CD4-positive, alpha-beta T cell treated with Interleukin-12 subunit alpha and Interleukin-12 subunit beta, for 1 hour (primary cell): ENCODE measurements at places on chromosomes 7 and 10.

DNA sequence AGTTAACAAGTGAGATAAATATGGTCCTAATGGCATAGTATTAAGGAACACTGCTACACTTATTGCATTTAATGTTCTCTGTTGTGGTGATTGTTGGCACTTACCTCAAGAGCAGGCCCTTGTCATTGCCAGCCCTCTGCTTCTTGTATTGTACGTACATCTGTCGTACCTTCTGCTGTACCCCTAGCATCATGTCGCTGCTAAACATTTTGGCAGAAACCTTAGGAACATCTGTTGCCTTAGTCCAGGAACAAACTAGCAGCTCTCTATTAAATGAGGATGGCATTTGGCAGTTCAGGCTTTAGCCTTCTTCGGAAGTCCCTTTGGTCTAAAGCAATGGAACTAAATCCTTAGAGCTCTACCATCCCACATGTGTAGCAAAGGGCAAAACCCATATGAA is 47.6 kb downstream of the PRKG1 start:
- no peak for DNase-seq

DNA sequence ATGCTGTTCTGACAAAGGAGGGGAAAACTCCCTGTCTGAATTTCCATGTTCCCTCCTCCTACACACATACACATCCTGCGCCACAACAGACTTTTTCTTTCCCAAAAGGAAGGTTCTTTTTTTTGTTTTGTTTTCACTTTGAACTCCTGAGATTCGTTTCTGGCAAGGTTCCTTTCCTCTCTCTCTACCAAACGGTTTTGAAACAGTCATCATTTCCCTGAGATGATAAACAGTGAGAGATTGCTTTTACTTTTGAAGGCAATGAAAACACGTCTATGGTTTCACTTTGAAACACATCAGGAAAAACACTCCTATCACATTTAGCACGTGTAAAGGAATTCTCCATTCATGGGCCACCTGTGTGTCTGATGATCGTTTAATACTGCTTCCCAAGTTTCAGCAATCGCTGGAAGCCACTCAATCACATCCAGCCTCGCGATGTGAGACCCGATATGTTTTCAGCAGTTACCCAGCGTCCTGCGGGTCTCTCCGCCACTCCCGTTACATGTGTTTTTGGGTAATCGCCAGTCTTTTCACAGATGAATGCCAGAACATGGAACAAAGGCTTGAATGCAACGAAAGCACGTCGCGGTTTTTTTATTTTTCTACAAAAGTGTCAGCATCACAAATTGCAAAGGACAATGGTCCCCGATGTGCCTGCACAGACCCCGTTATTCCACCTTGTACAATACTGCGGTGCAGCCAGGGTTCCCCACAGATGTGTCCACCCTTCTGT is 62.8 kb upstream of the CUX1 start:
- DNase-seq = no peak

- DNase-seq = no peak
Measured at GRCh38 chr7:101935521-101936141, 118.2 kb downstream of the CUX1 start.

- no peak for DNase-seq
Measured at GRCh38 chr7:47670729-47671128, 88.8 kb upstream of the TNS3 start.

DNA sequence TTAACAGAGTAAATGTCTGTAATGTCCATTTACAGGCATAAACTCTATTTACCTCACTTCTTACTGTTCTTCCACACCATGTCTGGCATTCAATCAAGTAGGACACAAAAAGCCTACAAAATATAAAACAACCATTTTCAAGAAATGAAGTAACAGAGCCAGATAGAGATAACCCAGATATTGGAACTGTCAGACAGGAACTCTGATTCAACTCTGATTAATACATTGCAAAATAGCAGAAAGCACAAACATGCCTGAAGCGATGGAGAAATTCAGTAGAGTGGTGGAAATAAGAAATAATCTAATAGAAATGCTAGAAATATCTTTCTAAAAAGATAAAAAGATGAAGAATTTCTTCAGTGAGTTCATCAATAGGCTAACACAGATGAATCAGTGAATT is 964.4 kb downstream of the PCDH15 start:
- DNase-seq = no peak

DNA sequence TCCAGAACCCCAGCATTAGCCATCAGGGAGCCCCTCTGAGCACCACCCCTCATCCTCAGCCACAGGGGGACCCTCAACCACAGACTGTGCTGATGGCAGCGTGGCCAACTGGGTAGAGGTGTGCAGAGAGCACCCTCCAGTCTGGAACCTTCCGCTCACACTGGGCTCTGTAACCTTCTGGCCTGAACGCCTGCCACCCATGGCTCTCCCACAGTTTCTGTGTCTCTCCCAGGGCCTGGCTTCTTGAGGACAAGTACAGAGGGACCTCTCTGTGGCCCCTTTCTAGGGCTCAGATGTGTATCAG is 503.0 kb upstream of the MGMT start:
- no peak for DNase-seq

- no peak for DNase-seq
Measured at GRCh38 chr7:92652536-92652935, 62.3 kb upstream of the FAM133B start.

DNA sequence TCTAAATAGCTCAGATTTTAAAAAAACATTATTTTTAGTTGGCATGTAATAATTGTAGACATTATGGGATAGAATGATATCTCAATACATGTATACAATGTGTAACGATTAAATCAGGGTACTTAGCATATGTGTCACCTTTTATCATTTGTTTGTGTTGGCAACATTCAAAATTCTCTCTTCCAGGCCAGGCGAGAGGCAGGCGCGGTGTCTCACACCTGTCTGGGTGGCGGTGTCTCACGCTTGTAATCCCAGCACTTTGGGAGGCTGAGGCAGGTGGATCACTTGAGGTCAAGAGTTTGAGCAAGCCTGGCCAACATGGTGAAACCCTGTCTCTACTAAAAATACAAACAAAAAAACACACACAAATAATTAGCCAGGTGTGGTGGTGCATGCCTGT is 151.7 kb downstream of the RTKN2 start:
- DNase-seq = no peak

- DNase-seq = no peak
Measured at GRCh38 chr10:108422286-108422685, 1257.8 kb upstream of the SORCS1 start.

GRCh38 chr10:127153181-127153580 is 43.2 kb downstream of the INSYN2A start:
- DNase-seq = no peak

DNA sequence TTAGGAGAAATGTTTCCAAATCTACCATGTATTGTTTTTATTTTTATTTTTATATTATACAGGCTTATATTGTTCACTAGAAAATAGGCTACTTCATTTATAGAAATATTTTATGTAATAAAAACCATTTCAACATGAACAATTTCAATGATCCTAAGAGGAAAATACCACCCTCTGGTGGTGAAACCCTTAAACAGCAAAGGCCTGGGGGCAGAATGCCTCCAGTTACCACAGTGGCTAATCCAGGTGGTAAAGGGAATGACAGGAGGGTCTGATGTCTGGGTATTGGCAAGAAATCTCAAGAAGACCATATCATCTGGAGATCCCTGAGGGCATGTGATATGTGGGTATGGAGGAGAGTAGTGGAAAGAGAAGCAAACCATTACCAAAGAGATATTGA is 19.3 kb downstream of the MACC1 start:
- no peak for DNase-seq

DNA sequence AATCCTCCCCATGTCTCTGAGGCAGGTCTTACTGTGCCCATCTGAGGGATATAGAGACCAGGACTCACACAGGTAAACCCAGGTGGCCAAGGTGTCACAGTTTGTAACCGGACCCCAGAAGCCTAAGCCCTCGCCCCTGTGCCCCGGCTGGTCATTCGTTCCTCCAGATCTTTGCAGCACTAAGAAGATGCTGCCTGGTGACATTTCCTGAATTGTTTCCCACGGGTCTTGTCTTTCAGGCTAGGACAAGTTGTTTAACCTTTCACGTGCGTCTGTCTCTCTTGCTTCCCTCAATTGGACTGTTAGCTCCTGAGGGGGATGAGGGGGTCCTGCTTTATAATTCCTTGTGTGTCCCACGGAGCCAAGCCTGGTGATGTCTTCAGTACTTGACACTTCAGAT is 158.0 kb downstream of the KCNMA1 start:
- no peak for DNase-seq

DNA sequence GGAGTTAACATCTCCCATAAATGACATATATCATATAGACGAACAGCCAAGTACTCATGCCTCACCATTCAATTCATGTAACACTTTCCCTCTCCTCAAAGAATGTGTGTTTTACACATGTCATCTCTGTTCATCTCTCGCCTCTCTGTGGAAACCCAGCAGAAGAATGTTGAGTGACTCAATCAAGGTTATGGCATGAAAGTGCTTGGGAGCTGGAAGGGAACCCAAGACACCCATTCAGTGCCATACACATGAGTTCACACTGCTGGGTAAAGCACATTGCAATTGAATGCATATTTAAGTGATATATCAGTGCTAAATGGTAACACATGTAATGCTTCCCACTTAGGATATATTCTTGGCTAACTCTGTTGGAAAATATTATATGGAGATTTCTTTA is 322.9 kb downstream of the PTEN start:
- DNase-seq = no peak

DNA sequence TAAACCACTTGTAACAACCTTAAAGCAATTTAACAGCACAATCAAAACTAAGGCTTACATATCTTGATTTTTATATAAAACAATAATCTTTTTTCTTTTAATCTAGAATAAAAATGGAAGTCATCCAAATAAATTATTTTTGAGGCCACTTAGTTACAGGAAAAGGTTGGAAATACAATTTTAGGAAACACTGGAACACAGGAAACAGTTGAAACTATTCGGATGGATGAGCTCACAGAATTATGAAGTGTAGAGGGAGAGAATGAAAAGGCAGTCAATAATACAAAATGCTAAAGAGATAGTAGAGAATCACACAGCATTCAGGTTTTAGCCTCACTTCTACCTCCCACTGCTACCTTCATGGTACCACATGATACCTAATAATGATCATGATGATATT is 124.2 kb downstream of the SEMA3D start:
- no peak for DNase-seq

DNA sequence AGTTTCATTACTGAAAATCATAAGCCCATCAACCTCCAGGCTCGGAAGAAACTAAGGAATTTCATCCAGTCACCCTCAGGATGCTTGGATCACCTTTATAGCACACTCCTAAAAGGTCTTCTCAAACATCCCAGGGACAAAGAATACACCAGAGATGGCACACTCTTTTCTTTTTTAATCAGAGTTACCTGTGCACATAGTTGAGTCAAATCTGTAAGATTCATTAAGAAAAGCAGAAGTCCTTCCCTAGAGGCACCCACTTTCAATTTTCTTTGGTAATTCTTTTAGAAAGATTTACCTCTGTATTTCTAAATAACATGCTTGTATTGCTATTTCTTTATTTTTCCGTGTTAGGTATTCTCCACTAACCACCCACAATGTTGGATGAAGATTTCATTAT is 50.6 kb upstream of the IL6 start:
- no peak for DNase-seq

GRCh38 chr10:106746868-106747267 is 417.6 kb downstream of the SORCS1 start:
- no peak for DNase-seq

DNA sequence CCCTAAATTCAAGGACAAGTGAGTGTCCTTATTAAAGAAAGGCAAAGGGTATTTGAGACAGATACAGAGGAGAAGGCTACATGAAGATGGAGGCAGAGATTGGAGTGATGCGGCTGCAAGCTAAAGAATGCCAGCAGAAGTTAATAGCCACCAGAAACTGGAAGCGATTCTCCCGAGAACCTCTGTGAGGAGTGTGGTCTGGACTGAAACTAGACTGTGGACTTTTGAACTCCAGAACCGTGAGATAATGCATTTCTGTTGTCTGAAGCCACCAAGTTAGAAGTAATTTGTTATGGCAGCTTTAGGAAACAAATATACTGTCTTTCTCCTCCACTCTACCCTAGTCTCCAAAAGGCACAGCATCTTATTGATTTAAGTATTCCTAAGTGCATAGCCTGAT is 80.3 kb upstream of the CREB5 start:
- no peak for DNase-seq

- peak; percentile 5 for DNase-seq
Measured at GRCh38 chr10:45282061-45282460, 33.3 kb downstream of the OR13A1 start.

- DNase-seq = no peak
Measured at GRCh38 chr10:61732629-61733278, 70.0 kb downstream of the CABCOCO1 start.

GRCh38 chr7:99126921-99127553 is 16.9 kb downstream of the SMURF1 start:
- DNase-seq = no peak

- peak; percentile 36 for DNase-seq
Measured at GRCh38 chr10:118594392-118595063, 920 bp downstream of the PRLHR start.

GRCh38 chr7:23467806-23468525 is 2.3 kb downstream of the IGF2BP3 start:
- DNase-seq = no peak

DNA sequence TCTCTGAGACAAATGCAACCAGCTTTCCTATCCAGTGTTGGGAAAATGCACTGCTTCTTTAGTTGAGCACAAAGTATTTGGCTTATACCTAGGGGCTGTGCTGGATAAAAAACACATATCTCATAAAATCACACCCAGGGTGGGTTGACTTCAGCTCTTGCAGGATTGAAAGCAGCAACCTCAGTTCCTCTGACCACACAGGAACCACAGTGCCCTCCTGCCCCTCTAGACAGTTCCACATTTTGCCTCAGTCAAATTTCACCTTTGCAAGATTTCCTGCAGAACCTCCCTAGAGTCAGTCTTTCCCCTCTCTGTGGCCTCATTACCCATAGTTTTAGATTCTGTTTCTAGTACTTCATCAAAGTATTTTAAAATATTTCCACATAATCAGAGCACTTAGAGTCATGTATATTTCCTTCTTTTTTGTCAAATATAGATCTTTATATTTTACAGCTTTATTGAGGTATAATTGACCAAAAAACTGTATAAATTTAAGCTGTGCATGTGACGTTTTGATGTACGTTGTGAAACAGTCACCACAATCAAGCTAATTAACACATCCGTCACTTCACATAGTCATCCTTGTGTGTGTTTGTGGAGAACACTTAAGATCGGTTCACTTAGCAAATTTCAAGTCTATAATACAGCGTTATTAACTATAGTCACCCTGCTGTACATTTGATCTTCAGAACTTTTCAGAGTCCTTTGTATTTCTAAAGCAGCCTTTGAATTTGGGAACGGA is 37.0 kb upstream of the EGR2 start:
- DNase-seq = peak; percentile 13

- peak; percentile 68 for DNase-seq
Measured at GRCh38 chr7:140672382-140673062, at the start of gene ADCK2. Gene ADCK2 (plus strand): TSS chr7:140672945. CDS start chr7:140673331, 386 bp downstream.

GRCh38 chr10:79933961-79934360 is 14.9 kb downstream of the SFTPD start:
- no peak for DNase-seq

- peak; percentile 23 for DNase-seq
Measured at GRCh38 chr10:132575320-132576201, 38.0 kb downstream of the INPP5A start.

GRCh38 chr10:97640868-97641811 is 669 bp downstream of the PI4K2A start:
- DNase-seq = peak; percentile 23
